NCI-H82 (cell line): ENCODE measurements at places on chromosomes 5 and 9.
A peak's percentile ranks its signal among the peaks of the same experiment; 100 is the strongest.

DNA sequence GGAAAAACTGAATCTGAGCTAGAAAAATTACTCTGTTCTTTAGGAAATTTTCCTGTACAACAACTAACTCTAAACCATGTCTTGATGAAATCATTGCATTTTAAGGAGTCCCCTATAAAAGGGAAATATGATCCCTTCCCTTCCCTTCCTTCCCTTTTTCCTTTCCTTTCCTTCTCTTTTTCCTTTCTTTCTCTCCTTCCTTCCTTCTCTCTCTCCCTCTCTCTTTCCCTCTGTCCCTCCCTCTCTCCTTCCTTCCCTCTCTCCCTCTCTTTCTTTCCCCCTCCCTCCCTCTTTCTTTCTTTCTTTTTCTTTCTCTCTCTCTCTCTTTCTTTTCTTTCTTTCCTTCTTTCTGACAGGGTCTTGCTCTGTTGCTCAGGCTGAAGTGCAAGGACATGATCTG lies 42.2 kb upstream of the MYO10 start:
- no peak for DNase-seq

- DNase-seq: no peak
Measured at GRCh38 chr5:132674671-132675506, 1.1 kb downstream of the IL4 start.

- no peak for DNase-seq
Measured at GRCh38 chr5:91171322-91171721, 211.8 kb downstream of the ARRDC3 start.

DNA sequence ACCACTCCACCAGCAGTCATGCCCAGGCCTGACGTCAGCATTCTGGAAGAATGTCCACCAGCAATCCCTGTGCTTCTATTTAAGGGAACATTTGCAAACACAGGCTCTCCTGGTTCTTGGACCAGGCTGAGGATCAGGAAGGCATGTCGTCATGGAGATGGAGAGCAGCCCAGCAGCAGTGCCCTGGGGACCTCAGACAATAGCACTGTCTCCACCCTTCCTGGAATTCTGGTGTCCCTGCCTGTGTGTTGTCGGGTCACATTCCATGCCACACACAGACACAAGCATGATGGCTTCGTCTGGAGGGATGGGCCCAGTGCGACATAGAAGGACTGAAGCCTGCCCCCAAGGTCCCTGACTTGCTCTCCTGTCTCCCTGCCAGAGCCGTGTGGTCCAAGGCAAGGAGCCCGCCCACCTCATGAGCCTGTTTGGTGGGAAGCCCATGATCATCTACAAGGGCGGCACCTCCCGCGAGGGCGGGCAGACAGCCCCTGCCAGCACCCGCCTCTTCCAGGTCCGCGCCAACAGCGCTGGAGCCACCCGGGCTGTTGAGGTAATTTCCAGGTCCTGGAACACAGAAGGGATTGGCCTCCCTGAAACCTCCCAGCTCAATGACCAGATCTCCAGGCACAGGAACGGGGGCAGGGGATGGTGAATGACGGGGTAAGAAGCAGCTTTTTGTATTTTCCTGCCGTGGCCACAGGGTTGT lies 43.8 kb downstream of the STOM start:
- no peak for DNase-seq

GRCh38 chr9:75161116-75161857 lies 73.0 kb downstream of the OSTF1 start:
- no peak for DNase-seq

DNA sequence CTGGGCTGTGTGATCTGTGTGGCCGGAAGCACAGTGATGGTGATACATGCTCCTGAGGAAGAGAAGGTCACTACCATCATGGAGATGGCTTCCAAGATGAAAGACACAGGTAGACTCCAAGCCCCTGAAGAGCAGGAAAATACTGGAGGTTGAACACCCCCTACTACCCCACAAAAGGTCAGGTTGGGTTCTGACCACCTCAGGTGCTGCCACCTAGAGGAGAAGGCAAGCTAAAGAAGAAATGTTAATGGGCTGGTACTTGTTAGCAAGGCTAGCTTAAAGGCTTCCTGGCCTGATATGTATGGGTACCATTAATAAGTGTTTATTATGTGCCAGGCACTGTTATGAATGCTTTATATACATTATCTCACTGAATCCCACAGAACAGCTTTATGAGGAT lies 11.7 kb downstream of the NIPAL4 start:
- DNase-seq: peak; percentile 46

DNA sequence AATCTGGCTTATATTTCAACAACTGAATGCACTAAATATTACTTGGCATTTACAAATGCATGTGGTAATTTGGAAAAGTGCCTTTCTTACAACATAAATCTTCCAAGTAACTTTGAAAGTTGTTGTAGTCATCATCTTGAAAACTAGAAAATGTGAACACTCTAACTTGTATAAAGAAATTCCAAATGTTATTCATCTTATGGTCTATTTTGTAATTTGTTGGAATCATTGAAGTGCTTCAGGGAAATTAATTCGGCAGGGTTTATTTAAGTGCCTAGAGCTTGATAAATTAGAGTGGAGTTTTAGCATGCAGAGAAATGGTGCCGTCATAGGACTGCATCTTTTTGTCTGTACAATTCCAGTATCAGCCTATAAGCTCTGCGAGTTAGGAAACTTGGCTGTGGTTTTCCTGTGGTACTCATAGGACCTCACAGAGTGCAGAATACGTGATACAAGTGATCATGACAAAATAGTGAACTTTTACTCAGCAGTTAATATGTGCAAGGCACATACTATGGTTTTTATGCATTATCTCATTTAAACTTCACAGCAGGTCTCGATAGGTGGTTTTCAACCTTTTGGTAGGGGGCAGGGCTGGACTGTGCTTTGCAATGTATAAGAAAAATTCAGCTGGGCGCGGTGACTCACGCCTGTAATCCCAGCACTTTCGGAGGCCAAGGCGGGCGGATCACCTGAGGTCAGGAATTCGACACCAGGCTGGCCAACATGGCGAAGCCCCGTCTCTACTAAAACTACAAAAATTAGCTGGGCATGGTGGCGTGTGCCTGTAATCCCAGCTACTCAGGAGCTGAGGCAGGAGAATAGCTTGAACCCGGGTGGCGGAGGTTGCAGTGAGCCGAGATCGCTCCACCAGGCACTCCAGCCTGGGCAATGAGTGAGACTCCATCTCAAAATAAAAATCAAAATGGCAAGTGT lies 79.6 kb downstream of the RAI14 start:
- no peak for DNase-seq

DNA sequence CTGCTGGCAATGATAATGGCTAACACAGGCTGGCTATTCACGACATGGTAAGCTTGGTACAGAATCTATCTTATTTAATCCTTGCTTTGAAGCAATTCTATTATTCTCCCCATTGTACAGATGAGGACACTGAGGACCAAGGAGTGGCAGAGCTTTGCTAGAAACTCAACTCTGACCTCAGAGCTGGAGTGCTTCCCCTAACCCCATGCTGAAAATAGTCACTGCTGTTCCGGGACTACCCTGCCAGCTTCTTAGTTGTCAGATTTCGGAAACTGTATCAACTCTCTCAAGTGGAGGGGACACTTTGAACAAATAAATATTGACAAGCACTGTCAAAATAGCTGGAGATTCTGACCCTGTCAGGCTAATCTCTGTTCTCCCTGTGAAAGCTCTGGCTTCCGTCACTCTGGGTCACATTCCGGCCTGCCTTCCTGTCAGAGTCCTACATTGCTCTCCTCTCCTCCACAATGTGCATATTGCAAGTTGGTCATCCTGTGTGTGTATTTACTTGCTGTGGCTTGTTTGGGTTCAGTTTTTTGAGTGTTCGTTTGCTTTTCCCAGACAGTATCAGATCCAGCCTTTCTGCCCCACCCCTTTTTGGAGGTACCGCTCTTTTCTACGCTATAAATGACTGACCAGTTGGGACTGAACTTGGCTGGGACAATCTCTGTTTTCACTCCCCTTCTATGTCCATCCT lies 134.3 kb upstream of the MAP1B start:
- no peak for DNase-seq

GRCh38 chr9:16899606-16900005 lies 29.1 kb upstream of the BNC2 start:
- DNase-seq: no peak

DNA sequence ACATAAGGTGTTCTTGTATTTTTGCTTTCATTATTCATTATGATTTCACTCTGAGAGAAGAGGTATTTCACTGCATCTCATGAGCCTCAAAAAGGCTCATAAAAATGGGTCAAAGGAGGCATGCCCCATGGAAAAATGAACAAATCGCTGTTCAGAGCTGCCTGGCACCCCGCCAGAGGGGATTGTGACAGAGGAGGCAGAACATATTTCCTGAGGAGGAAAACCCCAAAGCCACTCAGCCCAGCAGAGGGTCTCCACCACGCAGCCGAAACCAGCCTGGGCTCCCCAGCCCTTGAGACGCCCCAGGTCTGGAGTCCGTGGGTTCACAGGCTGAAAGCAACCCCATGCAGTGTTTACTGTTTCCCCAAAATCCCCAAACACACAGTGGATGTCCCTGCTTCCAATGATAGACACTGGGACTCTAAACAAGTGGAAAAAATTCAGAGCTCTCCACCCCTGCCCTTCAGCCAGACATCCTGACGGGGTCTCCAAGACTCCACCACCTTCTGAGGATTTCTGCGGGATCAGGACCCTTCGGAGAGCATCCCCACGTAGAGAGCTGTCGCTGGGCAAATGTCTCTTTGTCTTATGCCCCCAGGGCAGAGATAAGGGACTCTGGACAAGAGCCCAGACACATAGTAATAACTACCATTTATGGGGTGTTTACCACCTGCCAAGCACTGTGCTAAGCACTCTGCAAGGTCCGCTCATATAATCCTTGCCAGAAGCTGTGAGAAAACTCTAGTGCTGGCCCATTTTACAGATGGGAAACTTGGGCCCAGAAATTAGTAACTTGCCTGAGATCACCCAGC lies 122.3 kb downstream of the PAX5 start:
- DNase-seq: no peak

DNA sequence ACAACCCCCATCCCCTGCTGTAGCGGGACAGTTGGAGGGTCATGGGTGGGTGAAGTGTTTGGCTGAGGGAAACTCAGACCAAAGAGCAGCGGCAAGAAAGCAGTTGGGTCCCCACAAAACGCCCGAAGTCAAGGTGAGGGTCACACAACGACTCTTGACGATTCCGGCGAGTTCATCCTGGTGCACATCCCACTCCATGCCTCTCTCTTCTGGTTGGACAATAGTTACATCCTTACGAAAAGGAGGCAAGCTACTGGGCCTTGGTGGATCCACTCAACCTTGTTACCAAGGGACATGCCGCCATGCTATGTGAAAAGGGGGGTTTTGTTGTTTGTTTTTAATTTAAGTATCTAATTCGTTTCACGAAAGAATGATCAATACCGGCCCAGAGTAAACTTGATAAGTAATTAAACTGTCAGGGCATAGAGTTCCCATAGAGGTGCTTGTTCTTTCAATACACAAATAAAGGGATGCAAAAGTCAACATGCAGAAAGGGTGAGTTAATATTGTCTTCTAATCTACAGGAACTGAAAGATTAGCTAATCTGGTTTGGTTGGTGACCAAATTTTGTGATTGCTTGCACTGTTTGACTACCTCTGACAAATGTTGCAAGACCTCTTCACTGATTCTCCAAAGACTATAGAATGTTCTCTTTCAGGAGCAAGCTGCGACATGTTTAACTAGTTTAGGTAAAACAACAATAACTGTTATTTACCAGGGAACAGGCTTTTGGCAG lies 732 bp upstream of the SMIM15 start:
- DNase-seq: peak; percentile 60

- no peak for DNase-seq
Measured at GRCh38 chr5:26622947-26623346, 415.4 kb downstream of the CDH9 start.

- no peak for DNase-seq
Measured at GRCh38 chr9:34337403-34337802, 8.0 kb downstream of the NUDT2 start.

GRCh38 chr9:135260221-135261180 lies 173.0 kb downstream of the OLFM1 start:
- DNase-seq: no peak

GRCh38 chr9:129068990-129069861 lies 11.7 kb upstream of the DOLPP1 start:
- peak; percentile 63 for DNase-seq

DNA sequence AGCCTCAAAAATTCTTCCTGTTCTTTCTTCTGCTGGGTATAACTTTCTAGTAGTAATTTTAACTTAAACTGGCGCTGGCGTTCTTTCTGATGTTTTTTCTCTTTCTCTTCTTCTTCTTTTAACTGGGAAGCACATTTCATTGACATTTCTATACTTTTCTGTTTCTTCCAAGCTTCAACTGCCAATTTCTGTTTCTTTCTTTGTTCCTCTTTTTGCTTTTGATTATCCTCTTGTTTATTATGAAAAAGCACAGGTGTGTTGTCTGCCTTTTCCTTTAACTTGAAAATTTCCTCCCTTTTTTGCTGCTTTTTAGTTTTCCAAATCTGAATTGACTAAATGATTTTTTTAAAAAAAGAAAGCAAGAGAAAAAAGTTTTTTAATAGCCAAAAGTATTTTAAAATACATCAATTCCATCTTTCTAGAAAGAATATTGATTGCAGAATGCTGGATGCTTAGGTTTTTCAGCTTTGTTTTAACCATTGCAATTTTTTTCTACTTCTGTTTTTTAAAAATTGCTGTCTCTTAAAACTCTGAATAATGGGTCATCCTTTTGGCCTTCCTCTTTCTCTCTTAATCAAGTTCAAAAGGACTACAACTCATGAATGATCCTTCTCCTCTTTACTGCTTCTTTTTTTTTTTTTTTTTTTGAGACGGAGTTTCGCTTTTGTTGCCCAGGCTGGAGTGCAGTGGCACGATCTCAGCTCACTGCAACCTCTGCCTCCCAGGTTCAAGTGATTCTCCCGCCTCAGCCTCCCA lies 8.8 kb upstream of the PGGT1B start:
- DNase-seq: no peak

- DNase-seq: no peak
Measured at GRCh38 chr9:75589497-75589896, 301.0 kb upstream of the PCSK5 start.

DNA sequence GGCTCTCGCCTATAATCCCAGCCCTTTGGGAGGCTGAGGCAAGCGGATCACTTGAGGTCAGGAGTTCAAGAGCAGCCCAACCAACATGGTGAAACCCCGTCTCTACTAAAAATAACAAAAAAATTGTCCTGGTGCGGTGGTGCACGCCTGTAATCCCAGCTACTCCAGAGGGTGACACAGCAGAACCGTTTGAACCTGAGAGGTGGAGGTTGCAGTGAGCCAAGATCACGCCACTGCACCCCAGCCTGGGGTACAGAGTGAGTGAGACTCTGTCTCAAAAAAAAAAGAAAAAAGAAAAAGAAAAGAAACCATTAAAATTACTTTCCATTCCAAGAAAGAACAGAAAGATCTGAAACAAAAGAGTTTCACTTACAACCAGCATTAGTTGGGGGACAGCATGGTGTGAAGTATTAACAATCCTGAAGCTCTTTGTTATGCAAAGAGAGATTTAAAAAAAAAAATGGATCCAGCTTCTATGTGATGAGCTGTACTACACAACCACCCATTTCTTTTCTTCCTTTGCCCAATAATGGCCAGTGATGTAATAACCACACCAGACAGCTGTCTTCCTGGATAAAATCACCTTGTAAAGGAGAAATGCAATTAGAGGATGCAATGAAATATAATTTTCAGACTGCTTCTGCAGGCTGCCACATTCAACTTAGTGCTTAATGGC lies 76.9 kb downstream of the MED27 start:
- no peak for DNase-seq
